ENCODE measurements at places on chromosomes 7 and 10. TPM values are rescaled to one million over a fixed set of nuclear protein-coding genes. Genes with fewer than 3 reads are reported as not detected.

- no peak overlapping the region for H3K4me3 ChIP-seq
- H3K4me1 ChIP-seq, result 0 out of 2 replicates have a peak, but pooled peaks cover 5% of the 10 kb centered on the region
- no peak for DNase-seq
- H3K36me3 ChIP-seq, result no peaks in the 10 kb centered on the region
Measured at GRCh38 chr7:128362670-128363069, 1.2 kb upstream of the PRRT4 start.

DNA sequence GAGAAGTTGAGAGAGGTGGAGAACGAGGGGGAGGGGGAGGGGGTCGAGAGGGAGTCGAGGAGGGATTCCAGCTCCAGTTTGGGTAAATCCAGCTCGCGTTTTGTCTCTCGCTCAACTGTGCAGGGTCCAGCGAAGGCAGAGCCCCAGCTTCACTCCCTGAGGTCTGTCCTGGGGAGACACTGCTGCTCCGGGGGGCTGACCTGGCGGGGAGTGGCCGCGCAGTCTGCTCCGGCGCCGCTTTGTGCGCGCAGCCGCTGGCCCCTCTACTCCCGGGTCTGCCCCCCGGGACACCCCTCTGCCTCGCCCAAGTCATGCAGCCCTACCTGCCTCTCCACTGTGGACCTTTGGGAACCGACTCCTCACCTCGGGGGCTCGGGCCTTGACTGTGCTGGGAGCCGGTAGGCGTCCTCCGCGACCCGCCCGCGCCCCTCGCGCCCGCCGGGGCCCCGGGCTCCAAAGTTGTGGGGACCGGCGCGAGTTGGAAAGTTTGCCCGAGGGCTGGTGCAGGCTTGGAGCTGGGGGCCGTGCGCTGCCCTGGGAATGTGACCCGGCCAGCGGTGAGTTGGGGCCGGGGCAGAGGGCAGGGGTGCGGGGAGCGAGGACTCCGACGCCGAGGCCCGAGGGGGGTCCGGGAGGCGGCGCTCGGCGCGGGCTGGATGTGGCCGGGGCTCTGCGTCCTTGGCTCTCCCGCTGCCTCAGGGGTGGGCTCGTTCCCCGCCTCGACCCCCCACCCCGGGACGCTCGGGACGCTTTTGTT is at the start of gene TET1:
Gene TET1 (plus strand): TSS at position 152 of the 757 bp plus-strand sequence. CDS start 12,002 bp downstream, outside the sequence.
- peak within 1 kb of the TSS; percentile 93 for H3K4me3 ChIP-seq
- no peaks in the 10 kb centered on the region for H3K27me3 ChIP-seq
- peaks cover 10% of the 10 kb centered on the region for H3K4me1 ChIP-seq

DNA sequence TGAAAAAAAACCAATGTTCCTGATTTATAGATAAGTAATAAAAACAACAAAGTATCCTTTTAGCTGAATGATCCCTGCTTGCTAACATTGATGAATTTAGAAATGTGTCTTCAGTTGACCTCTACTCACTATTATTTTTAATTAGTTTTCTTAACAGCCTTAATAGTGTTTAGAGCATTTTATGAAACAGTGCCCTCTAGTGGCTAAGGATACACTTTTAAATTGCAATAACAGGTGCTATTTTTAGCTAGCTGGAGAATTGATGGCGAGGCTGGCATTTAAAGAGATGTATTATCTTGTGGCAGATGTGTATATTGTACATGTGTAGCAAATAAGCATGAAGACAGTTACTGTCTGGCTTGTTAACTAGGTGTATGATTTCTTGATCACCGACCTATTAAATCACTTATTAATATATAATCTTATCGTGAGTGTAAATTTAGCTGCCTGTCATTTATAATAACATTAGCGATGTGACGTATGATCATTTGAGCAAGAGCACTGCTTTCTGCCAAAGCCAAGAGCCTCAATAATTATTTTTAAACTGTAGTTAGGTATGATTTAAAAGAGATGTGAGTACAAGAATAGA is 451.9 kb downstream of the DPP6 start:
- H3K27ac ChIP-seq, result no peak overlapping the region
- no peaks in the 10 kb centered on the region for H3K27me3 ChIP-seq

- H3K4me1 ChIP-seq, result no peaks in the 10 kb centered on the region
- H3K36me3 ChIP-seq, result no peaks in the 10 kb centered on the region
- no peak for DNase-seq
- H3K27me3 ChIP-seq, result no peaks in the 10 kb centered on the region
- no peak overlapping the region for H3K27ac ChIP-seq
Measured at GRCh38 chr10:126402721-126403695, 14.7 kb upstream of the ADAM12 start.

DNA sequence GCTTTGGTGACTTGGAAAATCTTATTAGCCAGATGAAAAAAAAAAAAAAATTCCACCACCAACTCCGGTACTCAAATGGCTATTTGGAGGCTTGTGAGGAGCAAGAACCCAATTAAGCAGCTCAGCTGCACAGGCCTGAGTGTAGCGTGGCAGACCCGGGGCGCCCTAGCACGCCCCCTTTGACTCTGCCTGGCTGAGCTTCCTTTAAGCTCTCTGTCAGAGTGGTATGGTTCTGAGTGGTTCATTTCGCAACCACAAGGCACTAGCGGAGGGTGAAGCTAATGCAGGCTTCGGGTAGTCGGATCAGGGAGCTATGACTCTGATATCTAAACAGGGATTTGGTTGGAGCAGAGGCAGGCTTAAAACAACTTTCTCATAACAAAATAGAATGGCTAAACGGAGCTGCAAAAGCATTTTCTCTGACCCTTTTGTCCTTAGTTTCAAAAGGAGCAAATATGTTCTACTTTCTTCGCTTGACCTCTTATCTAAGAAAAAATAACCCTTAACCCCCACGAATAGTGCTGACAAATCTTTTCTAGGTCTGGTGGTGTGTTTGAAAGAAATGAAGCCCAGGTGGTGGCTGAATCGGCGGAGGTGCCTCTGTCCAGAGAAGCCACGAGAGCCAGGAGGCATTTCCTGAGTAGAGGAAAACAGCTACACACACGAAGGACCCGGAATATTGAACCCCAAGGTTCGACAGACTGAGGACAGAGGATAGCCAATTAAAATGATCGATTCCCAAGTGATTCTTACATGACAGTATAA is 285.4 kb upstream of the GLI3 start:
- DNase-seq, result no peak
- H3K4me3 ChIP-seq, result no peak overlapping the region
- no peaks in the 10 kb centered on the region for H3K36me3 ChIP-seq
- no peaks in the 10 kb centered on the region for H3K27me3 ChIP-seq
- no peak overlapping the region for H3K27ac ChIP-seq

GRCh38 chr10:72337039-72337629 is 17.6 kb downstream of the DNAJB12 start:
- no peaks in the 10 kb centered on the region for H3K4me1 ChIP-seq
- H3K36me3 ChIP-seq, result peaks cover 5% of the 10 kb centered on the region
- no peak overlapping the region for H3K4me3 ChIP-seq
- H3K27me3 ChIP-seq, result no peaks in the 10 kb centered on the region
- no peak overlapping the region for H3K27ac ChIP-seq

GRCh38 chr10:121942749-121943416 is 15.1 kb upstream of the ATE1 start:
- peaks cover 28% of the 10 kb centered on the region for H3K4me1 ChIP-seq
- no peak for DNase-seq
- H3K4me3 ChIP-seq, result no peak overlapping the region
- H3K27me3 ChIP-seq, result no peaks in the 10 kb centered on the region
- H3K36me3 ChIP-seq, result no peaks in the 10 kb centered on the region

LYZL1 gene
- not detected for total RNA-seq

Measured in Caco-2 (cell line).